ENCODE measurements at places on chromosomes 7 and 10.

DNA sequence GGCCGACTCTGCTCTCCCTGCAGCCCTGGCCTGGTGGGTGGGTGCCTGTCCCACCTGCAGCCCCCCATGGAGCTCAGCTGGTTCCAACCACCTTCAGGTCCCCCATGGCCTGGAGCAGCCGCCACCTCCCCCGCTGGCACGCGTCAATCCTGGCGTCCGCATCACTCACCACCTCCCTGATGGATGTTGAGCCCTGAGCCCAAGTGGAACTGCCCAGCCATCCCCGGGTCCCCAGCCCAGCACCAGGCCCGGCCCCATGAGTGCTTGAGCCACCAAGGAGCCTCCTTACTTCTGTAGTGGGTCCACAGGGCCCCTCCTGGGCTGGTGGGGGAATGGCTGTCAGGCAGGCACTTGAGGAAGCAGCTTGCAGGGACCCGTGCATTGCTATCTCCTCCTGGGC lies 14.6 kb downstream of the AGAP3 start:
- DNase-seq: no peak

DNA sequence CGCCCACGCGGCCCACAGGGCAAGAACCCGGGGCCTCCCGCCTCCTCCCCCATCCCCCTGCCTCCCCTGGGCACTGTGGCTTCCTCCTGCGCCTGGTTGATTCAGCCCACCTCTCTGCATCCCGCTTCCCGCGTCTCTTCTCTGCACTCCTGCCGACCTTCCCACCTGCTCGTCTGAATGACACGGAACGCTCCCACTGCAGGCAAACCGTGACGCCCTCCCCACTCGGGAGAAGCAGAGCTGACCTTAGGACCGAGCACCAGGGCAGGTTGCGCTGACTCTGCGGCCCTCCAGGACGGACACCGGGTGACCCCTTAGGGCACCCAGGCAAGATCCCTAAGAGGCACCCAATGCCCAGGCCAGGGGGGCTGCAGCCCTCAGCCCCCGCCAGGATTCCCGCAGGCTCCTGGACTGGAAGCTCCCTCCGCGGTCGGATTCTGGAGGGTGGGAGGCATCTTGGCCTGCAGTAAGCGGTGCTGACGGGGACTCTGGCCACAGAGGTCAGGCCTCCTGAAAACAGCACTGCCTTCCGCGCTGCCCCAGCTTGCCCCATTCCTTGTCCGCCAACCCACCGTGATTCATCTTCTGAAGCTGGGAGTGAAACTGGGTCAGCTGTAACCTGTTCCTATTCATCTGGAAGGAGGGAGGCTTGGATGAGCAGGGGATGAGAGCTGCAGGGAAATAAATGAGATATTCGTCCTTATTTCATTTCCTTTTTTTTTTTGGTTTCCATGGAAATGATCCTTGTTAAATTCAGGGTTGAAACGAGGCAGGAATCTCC lies 990 bp downstream of the CALML3 start:
- no peak for DNase-seq

DNA sequence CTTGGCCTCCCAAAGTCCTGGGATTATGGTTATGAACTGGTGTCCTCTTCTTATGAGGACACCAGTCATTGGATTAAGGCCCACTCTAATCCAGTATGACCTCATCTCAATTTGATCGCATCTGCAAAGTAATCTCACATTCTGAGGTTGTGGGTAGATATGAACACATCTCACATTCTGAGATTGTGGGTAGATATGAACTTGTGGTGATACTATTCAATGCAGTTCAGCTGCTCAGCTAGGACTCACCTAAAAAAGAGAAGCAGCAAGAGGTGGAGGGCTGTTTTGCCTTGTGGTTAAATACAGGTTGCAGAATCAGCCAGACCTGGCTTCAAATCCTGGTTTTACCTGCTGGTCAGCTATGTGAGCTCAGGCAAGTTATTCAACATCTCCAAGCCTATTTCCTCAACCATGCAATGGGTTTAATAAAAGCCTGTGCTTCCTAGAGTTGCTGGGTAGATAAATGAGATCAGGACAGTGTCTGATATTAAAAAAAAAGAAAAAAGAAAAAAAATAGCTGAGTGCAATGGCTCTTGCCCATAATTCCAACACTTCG lies 8.5 kb upstream of the BAG3 start:
- DNase-seq: no peak

DNA sequence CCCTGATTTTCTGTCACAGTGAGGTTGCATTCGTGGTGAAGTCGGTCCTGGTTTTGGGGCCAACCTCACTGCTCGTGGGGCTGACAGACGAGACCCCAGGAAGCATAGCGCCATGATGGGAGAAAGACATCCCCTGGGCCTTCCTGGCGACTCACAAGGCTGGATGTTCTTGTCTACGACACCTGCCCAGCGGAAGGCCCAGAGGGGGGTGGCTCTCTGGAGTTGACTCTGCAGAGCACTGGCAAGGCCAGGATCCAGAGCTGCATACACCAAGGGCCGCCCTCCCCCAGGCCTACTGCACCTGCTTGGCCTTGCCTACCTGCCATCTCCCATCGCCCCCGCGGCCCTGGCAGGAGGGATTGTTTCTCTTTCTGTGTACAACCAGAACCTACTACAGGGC lies 608.9 kb downstream of the PTPRN2 start:
- DNase-seq: no peak

DNA sequence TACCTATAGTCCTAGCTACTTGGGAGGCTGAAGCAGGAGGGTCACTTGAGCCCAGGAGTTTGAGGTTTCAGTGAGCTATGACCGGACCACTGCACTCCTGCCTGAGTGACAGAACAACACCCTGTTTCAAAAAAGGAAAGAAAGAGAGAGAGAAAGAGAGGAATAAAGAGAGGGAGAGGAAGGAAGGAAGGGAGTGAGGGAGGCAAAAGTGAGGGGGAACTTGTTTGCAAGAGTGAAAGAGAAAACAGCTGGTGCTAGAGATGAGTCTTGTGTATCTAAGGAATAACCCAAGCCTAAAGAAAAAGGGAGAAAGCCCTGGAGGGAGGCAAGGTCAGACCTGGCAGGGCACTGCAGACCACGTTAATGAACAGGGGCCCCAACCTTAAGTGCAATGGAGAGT lies 4.8 kb upstream of the NT5C2 start:
- no peak for DNase-seq

- DNase-seq: no peak
These were observed 80.5 kb downstream of the IDE start for GRCh38 chr10:92493362-92493761.

DNA sequence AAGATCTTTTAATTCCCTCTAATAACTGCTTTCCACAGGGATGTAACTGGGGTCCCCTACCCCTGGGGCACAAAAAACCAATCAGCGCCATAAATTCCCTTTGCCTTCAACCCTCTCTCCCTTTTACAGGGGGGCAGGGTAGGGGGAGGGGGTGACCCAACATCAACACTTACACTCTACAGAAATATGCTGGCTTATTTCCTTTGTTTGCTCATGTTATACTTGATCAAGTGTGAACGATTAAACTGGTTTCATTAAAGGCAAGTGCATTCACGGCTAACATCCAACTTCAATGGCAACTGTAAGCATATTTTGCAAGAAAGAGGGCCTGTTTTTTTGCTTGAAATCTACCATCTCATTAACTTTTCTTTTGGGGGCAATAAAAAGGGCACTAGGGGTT lies 2.9 kb downstream of the CTBP2 start:
- DNase-seq: no peak

DNA sequence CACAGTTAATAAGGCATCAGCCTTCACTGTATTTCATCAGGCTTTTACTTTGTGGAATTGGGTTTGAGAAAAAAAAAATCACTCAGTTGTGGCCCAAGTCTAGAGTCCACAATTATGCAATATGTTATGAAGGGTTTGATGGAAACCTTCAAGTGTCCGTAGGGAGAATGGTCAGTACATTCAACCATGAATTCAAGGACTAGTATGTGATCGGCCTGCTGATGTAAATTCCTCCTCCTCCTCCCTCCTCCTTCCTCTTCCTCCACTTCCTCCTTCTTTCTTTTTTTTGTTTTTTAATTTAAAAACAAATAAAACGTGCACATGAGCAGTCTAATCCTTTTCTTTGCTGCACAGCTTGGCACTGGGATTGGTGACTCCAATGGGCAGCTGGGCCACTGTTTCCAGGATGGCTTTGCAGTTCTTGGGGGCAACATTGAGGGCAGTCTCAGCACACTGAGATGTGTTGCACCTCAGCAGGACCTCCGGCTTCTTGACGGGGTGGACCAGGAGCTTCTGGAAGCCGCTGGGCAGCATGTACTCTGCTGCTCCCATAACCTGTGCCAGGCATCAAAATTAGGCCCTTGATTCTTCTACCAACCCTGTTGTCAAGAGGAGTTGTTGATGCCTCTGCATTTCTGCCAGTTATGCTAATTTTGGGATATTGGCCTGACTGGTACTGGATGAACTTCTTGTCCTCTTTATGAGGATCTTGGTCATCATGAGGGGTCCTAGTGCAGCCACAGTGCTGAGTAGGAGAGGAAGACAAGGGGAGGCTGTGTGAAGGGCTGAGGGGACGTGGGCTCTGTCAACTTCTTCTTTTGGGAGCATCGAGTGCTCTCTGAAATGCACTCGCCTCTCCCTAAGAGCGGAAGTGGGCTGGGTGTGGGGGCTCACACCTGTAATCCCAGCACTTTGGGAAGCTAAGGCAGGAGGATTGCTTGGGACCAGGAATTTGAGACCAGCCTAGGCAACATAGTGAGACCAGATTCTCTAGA lies 9.3 kb upstream of the IL2RA start:
- no peak for DNase-seq

DNA sequence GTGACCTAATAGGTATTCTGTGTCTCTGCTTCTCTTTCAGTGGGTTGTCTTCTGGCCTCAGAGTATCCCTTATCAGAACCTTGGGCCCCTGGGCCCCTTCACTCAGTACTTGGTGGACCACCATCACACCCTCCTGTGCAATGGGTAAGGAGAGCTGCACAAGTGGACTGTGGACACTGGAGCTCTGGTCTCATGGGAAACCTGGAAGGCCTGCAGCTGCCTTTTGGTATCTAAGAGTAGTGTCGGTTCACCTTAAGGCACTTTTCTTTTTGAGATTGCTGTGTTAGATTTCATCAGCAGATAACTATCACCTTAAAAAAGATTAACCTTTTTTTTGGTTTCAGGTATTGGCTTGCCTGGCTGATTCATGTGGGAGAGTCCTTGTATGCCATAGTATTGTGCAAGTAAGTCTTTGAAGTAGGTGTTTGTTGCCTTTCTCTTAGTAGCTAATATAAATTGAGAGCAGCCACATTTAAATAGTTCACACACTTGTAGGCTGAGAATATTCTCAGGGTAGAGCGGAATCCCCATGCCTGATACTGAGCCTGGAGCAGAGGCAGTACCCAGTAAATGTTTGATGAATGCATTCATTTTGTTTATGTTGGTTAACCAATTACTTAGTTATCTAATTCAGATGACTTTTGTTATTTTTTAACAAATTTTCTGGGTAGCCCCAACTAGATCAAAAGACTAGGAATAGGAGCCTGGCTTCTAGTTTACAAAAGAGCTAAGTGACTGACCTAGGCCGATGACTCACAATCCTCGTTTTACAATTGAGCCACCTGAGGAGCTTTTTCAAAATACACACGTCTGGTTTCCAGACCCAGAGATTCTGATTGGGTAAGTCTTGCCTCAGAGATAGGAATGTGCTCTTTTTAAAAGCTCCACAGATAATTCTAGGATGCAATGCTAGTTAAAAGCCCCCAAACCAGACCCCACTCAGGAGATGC lies 3.6 kb downstream of the TMEM254 start:
- DNase-seq: no peak

DNA sequence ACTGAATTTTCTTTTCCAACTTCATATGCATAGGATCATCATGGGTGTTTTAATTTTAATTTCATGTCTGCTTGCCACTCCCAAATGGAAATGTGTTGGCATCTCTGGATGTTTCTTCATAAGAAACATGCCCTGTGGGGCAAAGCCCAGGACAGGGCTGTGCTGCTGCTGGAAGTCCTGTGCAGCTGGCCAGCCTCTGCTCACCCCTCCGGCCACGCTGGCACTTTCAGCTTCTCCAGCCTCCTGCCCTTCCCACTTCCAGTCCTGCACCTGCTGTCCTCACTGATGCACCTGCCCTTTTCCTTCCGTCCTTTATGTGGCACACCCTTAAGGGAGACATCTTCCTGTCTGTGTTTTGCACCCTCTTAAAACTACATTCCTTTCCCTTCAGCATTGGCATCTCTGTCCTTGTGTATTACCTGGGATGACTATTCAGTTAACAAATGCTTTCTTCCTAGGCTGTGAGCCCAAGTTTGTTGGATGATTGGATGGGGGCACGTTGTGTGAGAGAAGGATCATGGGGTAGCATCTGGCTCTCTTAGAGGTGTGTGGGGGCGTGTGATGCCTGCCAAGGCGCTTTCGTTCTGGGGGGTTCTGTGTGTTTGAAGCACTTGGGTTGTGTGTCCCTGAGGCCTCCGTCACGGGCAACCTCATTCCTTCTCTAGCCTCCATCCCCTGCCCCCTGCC lies 56.8 kb downstream of the TCF7L2 start:
- no peak for DNase-seq

- no peak for DNase-seq
These were observed 51.1 kb upstream of the IL6 start for GRCh38 chr7:22675917-22676343.

DNA sequence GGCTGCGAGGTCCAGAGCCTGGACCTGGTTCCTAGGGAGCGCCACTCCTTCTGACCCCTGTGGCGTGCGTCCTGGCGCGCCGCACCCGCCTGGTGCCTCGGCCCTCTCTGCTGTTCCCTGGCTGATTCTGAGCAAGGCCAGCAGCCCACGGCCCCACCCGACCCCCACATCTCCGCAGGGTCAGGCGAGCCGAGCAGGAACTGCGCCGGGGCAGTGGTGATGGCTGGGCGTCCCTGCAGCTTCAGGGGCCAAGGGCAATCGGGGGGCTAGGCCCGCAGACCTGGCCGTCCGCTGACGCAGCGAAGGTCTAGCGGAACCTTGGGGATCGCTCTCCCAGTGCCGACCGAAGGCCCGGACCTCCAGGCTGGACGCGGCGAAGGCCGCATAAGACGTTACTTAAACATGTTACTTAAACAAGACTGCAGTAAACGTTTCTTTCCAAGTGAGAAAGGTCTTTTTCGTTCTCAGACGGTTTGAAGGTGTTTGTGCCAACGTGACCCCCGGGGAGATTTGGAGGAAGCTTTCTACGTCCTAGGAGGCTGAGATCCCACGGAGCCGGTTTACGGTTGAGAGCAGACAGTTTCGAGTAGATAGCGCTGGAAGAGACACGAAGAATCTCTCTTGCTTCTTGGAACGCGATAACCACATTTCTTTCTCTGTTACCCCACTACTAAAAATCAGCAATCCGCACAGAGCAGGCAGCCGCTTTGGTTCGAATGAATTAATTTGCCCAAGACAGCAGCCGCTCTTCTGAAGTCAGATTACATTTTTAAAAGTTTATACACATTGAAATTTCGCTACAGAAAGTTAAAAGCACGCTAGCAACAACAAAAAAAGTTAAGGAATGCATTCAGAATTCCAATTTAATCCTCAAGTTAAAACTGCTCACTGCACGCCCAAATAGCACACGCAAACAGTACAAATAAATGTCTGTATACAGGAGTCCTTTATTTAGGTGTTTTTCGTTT lies 4.9 kb upstream of the NKX2-3 start:
- DNase-seq: no peak

GRCh38 chr7:75879771-75880184 lies 944 bp downstream of the RHBDD2 start:
- DNase-seq: no peak

- DNase-seq: no peak
These were observed 154.0 kb upstream of the KLF14 start for GRCh38 chr7:130887957-130888371.
